Myometrial cell (primary cell): ENCODE measurements at places on chromosomes 7 and 10. TPM values are rescaled to one million over a fixed set of nuclear protein-coding genes. Genes with fewer than 3 reads are reported as not detected.

The ZP3 gene
- 0.29 and 1.9 TPM in 2 replicates for total RNA-seq

The EPHA1 gene
- not detected in 2 replicates for total RNA-seq

The EPHB6 gene
- 23.9 and 25.4 TPM in 2 replicates for total RNA-seq

The NOLC1 gene
- 42.4 and 42.7 TPM in 2 replicates for total RNA-seq

The PRKCQ gene
- not detected in 2 replicates for total RNA-seq

The BBS9 gene
- 14.5 and 19.6 TPM in 2 replicates for total RNA-seq

The ELAPOR2 gene
- total RNA-seq, result 0.29 and 6.4 TPM in 2 replicates

The MYH16 gene
- not detected in 2 replicates for total RNA-seq

The FAM131B gene
- total RNA-seq, result 0.53 and 1.2 TPM in 2 replicates

The XRCC2 gene
- total RNA-seq, result 2.3 and 2.8 TPM in 2 replicates

The PRLHR gene
- not detected in 2 replicates for total RNA-seq

The PUS7 gene
- 8.3 and 10.7 TPM in 2 replicates for total RNA-seq

The IQUB gene
- 0.53 and 1.2 TPM in 2 replicates for total RNA-seq

The GIMAP1 gene
- total RNA-seq, result not detected in 2 replicates
